ENCODE measurements at places on chromosomes 12 and 14.

DNA sequence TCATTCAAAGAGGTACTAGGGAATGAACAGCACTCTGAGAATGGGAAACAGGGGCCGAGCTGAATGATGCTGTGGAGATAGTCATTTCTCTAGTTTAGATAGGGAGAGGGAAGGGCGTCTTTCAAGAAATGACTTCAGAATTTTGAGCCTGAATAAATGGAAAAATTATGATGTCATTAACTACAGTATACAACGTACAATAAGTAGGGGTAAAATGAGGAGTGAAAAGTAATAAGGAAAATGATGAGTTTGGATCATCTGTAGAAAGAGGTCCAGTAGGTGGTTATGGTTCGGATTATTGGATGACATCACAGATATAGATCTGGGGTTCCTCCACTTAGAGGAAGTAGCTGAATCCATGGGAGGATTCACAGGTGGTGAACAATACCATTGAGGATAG is 960.0 kb downstream of the DIO2 start:
- DNase-seq, result no peak

- DNase-seq, result peak; percentile 73
Measured at GRCh38 chr14:105313381-105314286, 914 bp upstream of the PACS2 start.

DNA sequence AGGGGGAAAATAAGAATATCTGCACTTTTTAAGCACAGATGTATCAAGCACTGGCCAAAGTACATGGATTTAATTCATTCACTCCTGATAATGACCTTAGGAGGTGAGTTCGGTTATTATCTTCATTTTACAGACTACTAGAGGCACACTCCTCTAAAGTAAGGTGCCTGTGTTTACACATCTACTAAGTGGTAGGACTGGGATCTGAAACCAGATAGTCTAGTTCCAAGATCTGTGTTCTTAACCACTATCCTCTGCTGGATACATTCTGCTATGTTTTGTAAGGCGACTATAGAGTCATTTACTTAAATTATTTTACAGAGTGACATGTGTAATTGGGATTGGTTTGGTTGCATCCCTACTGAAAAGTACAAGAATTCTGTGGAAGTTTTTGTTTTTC is 175.3 kb downstream of the ESR2 start:
- no peak for DNase-seq

DNA sequence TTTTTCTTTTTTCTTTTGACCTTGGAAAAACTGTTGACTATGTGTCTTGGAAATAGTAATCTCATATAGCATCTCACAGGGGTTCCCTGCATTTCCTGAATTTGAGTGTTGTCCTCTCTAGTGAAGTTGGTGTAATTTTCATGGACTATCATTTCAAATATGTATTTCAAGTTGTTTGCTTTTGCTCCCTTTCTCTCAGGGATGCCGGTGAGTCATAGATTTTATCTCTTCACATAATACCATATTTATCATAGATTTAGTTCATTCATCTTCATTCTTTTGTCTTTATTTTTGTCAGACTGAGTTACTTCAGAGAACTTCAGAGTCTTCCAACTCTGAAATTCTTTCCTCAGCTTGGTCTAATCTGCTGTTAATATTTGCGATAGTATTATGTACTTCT is 1320.6 kb downstream of the LRFN5 start:
- no peak for DNase-seq

- DNase-seq, result peak; percentile 49
Measured at GRCh38 chr12:7190268-7191055, 976 bp downstream of the PEX5 start.

DNA sequence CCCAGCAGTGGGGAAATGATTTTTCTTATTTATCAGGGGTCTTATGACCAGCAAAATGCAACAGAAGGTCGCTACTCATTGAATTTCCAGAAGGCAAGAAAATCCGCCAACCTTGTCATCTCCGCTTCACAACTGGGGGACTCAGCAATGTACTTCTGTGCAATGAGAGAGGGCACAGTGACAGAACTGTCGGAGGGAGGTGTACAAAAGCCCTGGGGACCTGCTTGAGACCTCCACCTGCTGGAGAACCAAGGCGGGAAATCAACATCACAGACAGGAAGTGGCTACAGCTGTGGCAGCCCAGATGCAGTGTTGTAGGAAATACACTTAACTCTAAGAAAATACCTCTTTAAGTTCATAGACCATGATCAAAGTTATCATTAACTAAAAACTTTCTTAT is 250.9 kb upstream of the OR4E1 start:
- no peak for DNase-seq

DNA sequence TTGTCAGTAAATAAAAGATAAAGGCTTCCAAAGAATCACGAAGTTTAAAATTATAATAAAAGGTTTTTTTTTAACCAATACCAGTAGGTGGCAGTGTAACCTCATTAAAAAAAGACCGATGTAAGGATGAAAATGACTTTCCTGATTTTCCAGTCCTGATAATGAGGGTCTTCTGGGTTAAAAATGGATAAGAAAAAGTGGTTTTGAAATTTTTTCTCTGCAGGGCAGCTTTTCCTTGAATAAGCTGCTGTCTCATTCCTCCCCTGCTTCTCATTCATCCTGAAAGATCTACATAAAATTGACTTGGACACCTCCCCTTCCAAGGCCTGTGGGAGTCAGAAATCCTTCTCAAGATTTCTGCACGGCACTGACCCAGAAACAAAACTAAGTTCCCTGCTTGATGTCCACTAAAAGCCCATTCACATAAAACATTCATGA is 58.9 kb upstream of the FBXO33 start:
- DNase-seq, result no peak

GRCh38 chr12:12885096-12885792 is 6.1 kb upstream of the GPRC5A start:
- DNase-seq, result no peak
